Esophagus muscularis mucosa (tissue), 4 donors: ENCODE measurements at places on chromosomes 16 and 17.

- DNase-seq = no peak
These were observed 19.7 kb upstream of the RMI2 start for GRCh38 chr16:11325404-11326083.

- DNase-seq = no peak
These were observed 21.4 kb upstream of the IRX6 start for GRCh38 chr16:55302635-55303034.

GRCh38 chr17:61519754-61520440 is 67.7 kb downstream of the TBX4 start:
- DNase-seq = no peak

DNA sequence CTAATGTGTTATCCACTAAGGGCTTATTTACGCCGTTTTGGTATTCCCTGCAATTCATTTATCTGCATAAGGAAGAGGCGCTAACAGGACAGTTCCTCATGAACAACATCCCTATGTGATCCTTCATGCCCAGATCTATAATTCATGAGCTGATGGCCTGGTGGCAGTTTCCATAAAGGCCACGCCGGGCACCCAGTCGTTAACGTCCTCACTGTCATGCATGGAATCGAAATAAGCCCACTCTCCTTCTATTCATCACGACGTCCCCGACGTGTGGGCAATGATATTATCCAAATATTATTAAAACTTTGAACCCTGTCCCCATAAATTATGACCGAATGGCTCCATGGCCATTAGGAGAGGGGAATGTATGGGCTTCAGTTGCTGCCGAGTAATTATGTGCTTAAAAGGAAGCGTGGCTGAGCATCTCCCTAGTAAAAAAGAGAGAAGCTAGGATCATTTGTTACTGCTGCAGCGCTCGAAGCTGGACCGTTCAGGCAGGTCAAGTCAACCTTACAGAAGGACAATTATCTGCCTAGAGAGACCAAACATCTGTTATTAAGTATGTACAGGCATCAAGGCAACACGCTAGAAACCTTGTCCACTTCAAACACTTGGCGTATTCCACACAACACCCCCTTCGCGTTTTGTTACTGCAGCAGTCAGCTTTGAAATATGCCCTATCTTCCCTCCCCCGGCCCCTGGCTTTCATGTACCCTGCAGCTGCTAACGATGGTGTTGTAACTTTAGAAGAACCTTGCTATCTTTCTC is 94.0 kb upstream of the SALL1 start:
- no peak for DNase-seq

DNA sequence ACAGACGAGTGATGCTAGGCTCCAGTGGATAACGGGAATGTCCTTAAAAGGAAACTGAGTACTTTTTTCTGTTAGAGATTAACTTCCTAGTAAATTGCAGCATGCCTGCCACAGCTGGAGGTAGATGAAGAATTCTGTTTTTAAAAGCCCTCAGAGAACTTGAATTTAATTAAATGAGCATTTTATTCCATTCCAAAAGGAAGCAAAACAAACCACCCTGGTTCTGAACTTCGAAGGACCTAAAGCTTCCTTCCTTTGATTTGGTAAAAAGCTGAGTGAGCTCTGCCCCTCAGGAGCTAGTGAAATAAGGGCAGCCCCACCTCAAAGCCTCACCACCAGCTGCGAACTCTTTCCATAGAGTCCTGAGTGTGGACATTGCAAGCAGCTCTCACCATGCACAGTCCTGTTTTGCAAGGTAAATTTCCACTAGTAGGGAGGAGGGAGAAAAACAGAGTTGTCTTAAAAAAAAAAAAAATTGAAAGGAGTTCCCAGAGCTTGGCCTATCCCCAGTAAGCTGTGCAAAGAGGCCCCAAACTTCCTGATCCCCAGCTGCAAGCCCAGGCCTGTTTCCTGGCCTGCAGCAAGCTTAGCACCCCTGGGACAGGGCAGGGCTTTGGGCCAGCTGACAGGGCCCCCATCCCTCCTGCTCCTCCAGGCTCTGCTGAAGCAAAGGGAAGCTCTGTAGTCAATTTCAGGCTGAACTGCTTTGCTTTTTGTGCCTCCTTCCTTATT is 11.2 kb downstream of the CHD9NB start:
- no peak for DNase-seq

- DNase-seq = no peak
These were observed 42.0 kb upstream of the ACSF3 start for GRCh38 chr16:89051521-89052166.

DNA sequence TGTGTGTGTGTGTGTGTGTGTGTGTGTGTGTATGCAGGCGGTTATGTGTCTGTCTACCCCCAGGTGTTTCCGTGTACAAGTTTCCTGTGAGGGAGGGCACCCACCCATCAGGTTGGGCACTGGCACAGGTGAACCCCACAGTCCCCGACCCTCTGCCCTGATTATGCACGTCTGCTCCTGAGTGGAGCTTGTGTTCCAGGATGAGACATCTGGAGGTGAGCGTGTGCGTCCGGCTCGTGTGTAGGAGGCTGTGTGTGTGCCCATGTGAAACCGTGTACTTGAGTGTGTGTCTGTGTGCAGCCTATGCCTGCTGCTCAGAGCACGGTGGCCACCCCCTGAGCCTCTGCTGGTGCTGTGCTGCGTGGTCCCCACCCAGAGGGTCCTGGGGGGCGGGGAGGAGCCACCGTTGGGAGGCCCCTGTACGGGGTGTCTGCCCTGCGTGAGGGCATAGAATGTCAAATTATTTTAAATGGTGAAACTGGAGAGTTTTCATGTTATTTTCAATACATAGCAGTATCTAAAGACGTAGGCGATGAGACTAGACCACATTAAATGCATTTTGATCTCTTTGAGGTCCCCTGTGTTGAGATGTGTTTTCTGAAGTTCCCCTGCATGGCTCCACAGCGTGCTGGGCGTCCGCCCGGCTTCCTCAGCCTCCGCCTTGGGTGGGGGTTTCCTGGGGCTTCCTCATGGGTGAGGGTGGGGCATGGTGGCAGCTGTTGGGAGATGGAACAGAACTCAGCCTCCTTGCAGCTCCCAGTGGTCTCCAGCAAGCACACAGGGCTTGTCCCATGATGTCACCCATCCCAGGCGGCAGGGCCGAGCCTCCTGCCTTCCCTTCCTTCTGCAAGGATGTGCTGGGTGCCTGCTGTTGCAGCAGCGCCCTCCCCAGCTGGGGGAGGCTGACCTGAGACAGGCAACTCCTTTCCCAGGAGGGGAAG is 43.4 kb downstream of the KCNJ12 start:
- no peak for DNase-seq
